NCI-H2107 (cell line): ENCODE measurements at places on chromosomes 7 and 10.

DNA sequence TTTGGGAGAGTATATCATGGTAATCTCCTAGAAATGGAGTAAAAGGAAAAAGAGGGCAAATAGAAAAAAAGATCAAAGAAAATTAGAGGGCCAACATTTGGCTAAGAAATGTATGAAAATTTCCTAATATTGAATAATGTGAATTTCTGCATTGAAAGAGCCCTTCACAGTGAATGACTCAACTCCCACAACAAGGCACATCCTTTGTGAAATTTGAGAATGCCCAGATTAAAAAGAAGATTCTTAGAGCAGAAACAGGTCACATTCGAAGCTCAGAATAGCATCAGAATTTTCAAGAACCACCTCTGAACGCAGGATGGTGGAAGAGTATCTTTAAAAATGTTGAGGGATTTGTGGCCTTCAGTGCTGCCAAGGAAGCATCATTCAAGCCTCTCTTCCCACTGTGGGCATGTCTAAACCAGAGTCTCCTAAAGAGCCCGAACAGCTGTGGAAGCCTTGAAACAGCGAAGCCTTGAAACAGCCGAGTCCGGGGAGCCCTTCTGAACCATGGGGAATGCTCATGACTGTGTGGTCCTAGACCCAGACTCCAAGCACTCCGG, 43.6 kb downstream of the GUSB start:
- no peak for DNase-seq

GRCh38 chr10:21843645-21844044, 159.9 kb downstream of the DNAJC1 start:
- no peak for DNase-seq

- no peak for DNase-seq
These were observed 48.3 kb upstream of the STEAP1B start for GRCh38 chr7:22548313-22548712.

GRCh38 chr7:88150033-88150432, 69.8 kb downstream of the SRI start:
- DNase-seq: no peak

- no peak for DNase-seq
These were observed 678 bp downstream of the SH2B2 start for GRCh38 chr7:102287111-102287980.

- no peak for DNase-seq
These were observed 277.6 kb upstream of the IGFBP3 start for GRCh38 chr7:46198701-46199100.

- no peak for DNase-seq
These were observed 8.1 kb upstream of the RABGEF1 start for GRCh38 chr7:66732439-66732838.

GRCh38 chr7:110522061-110522760, 568.7 kb upstream of the LRRN3 start:
- no peak for DNase-seq

GRCh38 chr7:15490291-15490690, 71.5 kb downstream of the AGMO start:
- DNase-seq: no peak

DNA sequence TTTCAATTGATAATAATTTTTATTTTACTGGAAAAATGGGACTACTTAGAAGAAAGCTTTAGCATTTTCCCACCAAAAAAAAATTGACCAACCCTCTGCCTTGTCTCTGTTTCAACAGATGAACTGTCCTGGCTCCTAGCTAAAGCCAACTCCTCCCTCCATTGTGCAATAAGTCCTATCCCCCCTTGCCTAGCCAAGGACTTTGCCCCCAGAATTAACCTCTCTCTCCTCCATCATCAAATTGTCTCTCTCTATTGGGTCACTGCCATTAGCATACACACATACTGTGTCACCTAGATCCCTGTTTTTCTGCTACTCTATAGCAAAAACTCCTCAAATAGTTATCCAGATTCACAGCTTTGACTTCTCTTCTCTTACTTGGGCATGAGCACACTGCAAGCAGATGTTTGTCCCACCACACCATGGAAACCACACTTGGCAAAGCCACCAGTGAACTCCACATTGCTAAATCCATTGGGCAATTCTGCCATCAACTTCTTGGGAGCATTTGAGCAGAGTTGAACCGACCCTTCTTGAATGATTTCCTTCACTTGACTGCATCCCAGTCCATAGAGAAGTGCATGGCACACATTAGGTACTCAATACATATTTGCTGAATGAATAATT, 91.4 kb upstream of the NEBL start:
- DNase-seq: no peak

GRCh38 chr10:5038101-5038500, 34.4 kb upstream of the AKR1C2 start:
- no peak for DNase-seq

GRCh38 chr7:102222445-102222844, 64.2 kb upstream of the SH2B2 start:
- no peak for DNase-seq

DNA sequence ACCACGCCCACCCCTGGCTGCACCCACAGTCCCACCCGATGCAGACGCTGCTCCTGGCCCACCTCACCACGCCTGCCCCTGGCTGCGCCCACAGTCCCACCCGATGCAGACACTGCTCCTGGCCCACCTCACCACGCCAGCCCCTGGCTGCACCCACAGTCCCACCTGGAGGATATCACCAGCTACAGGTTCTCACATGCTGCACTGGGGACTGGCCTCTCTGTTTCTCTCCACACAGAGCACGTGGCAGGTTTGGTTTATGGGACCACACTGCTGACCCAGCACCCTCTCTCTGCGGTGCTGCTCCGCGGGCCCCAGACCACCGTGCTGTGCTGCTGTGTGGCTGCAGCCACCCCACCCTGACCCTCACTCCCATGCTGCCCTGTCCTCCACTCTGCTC, 120.9 kb downstream of the VIPR2 start:
- no peak for DNase-seq

GRCh38 chr10:108597031-108597430, 1326.3 kb downstream of the XPNPEP1 start:
- no peak for DNase-seq

DNA sequence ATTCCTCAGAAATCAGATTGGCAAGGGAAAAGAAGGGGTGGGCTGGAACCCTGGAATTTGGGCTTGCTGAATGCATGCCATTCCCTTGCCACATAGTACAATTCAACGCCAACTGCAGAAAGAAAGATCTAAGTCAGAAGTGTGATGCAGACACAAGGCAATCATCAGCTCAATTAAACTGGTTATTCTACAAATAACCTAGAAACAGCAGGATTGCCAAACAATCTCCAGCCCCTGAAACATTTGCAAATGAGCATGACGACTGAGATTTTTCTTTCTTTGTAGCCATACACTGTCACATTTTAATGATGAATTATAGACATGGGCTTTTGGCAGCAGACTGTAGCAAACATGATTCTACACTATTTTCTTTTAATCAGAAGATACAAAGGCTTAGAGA, 16.5 kb upstream of the CREB5 start:
- no peak for DNase-seq

DNA sequence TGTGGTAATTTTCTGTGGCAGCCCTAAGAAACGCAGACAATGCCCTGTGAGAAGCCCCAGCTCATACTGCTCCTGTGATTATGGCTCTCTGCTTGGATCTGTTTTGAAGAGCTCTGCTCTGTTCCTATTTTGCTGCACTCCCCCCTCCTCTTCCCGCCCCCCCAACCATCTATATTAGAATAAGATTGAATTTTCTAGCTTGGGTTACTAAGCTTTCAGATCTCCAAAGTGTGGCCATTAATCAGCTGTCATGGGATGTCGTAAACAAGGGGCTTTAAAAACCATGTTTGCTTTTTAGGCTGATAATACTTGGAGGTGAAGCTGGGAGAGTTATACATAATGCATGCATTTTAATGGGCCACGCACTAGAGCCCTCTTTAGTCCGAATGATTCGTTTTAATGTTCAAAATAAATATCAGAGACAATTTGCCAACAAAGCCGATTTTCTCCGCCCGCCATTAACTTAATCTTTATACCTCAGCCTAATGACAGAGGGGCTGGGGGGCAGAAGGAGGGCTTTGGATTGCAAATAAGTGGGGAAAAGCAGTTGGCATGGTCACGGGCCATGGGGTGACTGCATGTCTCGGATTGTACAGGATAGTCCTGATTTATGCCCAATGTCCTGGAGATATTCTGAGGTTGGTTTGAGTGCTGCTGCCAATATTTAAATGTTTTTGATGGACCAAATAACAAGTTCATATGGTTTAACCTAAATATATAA, 165.5 kb downstream of the RPS24 start:
- DNase-seq: no peak

- DNase-seq: no peak
These were observed 107.3 kb downstream of the AHR start for GRCh38 chr7:17405786-17406185.

- DNase-seq: no peak
These were observed 28.7 kb downstream of the RAMP3 start for GRCh38 chr7:45186261-45186813.

GRCh38 chr10:72276013-72276387, 2.3 kb downstream of the DDIT4 start:
- no peak for DNase-seq

DNA sequence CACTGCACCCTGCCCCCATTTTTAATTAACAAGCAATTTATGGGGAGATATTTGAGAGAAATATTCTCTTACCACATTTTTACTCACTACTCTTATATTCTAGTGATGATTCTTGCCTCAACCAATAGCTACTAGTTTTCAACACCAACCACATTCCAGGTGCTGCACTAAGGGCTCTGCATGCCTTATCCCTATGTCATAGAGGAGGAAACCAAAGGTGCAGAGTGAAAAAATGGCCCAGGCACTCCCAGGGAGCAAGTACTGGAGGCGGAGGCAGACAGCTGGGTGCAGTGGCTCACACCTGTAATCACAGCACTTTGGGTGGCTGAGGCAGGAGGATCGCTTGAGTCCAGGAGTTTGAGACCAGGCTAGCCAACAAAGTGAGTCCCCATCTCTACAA, 35.5 kb upstream of the TPST1 start:
- no peak for DNase-seq

- no peak for DNase-seq
These were observed 13.3 kb upstream of the RAB18 start for GRCh38 chr10:27490807-27491206.

GRCh38 chr7:121530227-121531174, 134.4 kb upstream of the FAM3C start:
- no peak for DNase-seq

DNA sequence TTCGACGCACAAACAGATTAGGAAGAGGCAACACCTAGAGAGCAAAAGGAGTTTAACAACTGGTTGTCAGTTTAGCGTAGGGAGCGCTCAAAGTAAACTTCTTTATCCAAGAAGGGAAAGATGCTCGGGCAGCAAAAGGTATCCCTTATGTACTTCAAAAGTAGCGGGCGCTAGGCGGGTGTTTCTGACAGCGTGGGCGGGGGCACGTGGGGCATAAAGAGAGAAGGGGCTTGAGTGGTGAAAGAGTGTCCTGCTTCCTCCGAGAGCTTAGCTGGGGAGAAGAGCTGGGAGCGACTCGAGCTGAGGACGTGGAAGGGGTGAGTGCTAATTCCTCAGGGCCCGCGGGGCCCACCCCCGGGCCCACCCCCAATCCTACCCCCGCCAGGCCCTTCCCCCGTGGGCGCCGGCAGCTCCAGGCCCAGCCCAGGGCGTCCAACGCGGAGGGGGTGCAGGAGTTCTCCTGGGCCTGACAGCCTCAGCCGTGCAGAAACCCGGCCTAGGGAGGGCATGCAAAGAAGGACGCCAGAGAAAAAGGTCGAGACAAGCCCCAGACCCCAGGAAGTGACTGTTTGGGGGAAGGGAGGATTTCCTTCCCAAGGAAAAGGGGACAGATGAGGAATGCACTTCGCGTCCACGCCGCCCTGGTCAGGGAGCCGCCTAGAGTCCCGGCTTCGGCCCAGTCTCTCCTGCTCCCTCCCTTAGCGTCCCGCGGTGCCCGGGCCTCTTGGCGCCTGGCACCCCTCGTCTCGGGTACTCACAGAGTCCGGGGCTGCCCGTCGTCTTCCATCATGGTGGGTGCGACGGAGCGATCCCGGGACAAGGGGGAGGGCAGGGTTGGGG, 868 bp downstream of the TIAL1 start:
- DNase-seq: no peak

GRCh38 chr10:57898231-57898630, 369.5 kb downstream of the IPMK start:
- DNase-seq: no peak

- DNase-seq: no peak
These were observed 106.8 kb downstream of the POLL start for GRCh38 chr10:101481256-101481655.

DNA sequence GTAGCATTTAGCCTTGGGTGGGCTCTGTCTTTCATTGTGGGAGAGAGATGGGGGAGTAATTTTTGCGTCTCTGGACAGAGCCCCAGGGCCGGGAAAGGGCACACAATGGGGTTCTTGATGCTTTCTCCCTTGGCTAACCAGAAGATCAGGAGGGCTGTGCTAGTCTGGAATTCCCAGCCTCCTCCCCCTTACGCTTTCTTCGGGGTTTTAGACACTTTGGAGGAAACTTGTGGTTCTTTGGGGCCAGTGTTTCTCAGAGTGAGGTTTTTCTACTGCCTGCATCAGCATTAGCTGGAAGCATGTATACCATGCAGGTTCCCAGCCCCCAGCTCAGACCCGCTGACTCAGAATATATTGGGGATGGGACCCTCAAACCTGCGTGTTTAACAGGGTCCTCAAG, 7.0 kb downstream of the NEURL1 start:
- DNase-seq: no peak

DNA sequence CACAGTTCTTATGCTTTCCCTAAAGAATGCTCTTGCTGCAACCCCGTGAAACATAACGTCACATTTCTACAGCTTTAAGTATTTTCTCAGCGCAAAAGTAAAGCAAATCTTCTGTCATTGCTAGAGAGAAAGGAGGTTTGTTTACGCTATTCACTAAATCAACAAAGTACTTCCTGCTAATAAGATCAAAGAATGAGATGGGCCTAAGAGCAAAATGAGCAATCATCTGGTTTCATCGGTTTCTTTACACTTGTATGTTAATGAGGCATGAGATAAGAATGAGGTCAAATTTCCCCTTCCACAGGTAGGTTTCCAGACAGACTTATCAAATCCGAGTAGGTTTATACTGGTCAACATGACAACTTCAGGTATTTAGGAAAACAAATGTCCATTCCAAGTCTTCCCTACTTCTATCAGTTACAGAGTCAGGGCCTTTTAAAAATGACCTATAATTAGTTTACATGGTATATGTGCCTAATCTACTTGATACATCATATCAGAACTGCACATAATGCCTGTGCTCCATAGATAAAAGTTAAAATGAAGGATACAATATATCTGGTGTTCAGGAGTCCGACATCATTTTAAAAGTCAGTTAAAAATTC, 8.4 kb downstream of the USP6NL start:
- no peak for DNase-seq

DNA sequence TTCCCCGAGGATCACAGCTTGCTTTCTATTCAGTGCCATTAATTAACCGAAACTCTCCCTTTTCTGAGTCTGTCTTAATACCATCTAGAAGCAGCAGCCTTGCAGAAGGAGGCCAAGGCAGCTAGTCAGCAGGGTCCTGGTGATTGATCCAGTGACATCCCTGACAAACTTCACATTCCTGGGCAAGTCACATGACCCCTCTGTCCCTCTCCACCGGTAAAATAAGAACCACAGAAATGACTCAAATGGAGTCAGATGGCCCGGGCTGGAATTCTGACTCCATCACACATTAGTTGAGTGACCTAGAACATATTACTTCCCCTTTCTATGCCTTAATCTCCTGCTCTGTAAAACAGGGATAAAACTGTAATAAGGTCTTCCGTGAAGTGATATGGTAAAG, 17.2 kb upstream of the ACSL5 start:
- DNase-seq: no peak
